ENCODE measurements at places on chromosomes 1 and 21. TPM values are rescaled to one million over a fixed set of nuclear protein-coding genes. Genes with fewer than 3 reads are reported as not detected.

GRCh38 chr1:67616394-67616985 lies 68.5 kb upstream of the GADD45A start:
- no peaks in the 10 kb centered on the region for H3K36me3 ChIP-seq
- DNase-seq, result no peak
- H3K4me3 ChIP-seq, result no peak overlapping the region
- H3K27me3 ChIP-seq, result no peaks in the 10 kb centered on the region
- peaks cover 15% of the 10 kb centered on the region for H3K4me1 ChIP-seq

DNA sequence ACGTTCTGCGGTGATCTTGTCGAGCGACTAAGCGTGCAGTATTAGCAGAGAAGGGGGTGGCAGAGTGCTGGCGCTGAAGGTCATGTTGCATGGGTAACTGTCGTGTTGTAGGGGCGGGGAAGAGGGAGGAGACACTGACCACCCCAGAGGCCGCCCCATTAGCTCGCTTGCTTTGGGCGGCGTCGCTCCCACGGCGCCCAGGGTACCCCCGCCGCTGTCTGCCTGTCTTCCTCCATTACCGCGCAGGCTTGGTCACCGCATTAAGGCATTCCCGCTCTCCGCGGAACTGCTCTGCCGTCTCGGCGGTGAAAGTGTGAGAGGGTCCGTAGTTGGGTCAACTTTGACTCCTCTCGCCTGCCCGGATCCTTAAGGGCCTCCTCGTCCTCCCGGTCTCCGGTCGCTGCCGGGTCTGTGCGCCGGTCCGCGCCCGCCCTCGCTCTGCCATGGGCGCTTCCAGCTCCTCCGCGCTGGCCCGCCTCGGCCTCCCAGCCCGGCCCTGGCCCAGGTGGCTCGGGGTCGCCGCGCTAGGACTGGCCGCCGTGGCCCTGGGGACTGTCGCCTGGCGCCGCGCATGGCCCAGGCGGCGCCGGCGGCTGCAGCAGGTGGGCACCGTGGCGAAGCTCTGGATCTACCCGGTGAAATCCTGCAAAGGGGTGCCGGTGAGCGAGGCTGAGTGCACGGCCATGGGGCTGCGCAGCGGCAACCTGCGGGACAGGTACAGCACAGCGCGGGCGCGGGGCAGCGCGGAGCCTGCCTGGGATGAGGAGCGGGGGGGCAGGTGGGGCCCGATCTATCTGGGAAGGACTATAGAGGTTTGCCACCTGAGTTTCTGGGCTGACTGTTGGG lies at the start of gene MTARC2:
TSS of gene MTARC2 (plus strand) at position 234 of the 846 bp plus-strand sequence. CDS start at position 444, 210 bp downstream.
- no peaks in the 10 kb centered on the region for H3K27me3 ChIP-seq
- H3K27ac ChIP-seq, result peak within 1 kb of the TSS; percentile 85
- peak within 1 kb of the TSS; percentile 76 for H3K4me3 ChIP-seq
- DNase-seq, result peak; percentile 84
- H3K36me3 ChIP-seq, result no peaks in the 10 kb centered on the region

DNA sequence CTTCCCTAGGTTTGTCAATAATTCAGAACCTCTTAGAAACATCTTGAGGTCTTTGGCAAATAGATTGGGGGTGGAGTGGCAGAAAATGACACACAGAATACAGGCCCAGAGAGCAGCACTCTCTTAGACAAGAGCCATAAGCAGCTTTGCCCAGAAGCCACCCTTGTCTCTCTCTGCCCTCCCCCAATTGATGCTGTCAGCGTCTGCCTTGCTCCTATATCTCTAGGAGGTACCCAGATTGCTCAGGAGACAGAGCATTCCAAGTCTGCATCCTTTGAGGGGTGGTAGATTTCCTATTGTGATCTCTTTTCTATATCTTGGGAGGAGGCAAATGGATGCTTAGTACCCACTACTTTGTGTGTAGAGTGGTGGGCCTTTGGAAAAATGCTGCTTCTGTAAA lies 1.8 kb downstream of the RGL1 start:
- no peaks in the 10 kb centered on the region for H3K27me3 ChIP-seq
- H3K4me1 ChIP-seq, result peaks cover 9% of the 10 kb centered on the region
- H3K36me3 ChIP-seq, result no peaks in the 10 kb centered on the region
- DNase-seq, result no peak
- H3K4me3 ChIP-seq, result peak overlapping the region; percentile 70

- H3K27ac ChIP-seq, result no peak overlapping the region
- no peak overlapping the region for H3K4me3 ChIP-seq
- no peaks in the 10 kb centered on the region for H3K27me3 ChIP-seq
- no peak for DNase-seq
- H3K36me3 ChIP-seq, result no peaks in the 10 kb centered on the region
Observed at GRCh38 chr1:116763116-116763786, 9.0 kb downstream of the CD2 start.

- no peaks in the 10 kb centered on the region for H3K4me1 ChIP-seq
- no peaks in the 10 kb centered on the region for H3K27me3 ChIP-seq
- H3K27ac ChIP-seq, result no peak overlapping the region
Observed at GRCh38 chr1:235207209-235207565, 46.1 kb upstream of the RBM34 start.

The PHLDA3 gene
- total RNA-seq, result 71.8 TPM

Data from gastrocnemius medialis (tissue), 4 donors.